GM04504 (cell line): ENCODE measurements at places on chromosomes 2 and 18.

GRCh38 chr2:128358941-128359731 lies 40.5 kb upstream of the HS6ST1 start:
- DNase-seq, result no peak

GRCh38 chr2:146992057-146992456 lies 852.8 kb upstream of the ACVR2A start:
- DNase-seq, result no peak

DNA sequence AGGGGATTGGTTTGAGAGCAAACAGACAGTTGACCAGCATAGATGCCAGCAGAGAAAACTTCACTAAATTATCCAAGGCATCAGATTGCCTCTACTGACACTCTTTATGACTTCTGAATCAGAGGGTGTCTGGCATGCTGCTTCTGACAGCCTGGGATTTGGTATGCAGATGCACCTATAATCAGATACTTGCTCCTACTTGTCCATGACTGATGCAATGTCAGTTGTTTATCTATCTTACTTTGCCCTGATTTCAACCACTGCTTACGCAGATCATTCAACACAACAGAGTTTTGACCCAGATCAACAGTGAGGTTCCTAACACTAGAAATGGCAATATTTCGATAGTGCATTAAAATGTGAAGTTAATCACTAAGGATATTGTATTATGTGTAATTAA lies 22.6 kb upstream of the CALCRL start:
- no peak for DNase-seq

- DNase-seq, result no peak
Measured at GRCh38 chr2:196086517-196087368, 18.1 kb upstream of the DNAH7 start.

GRCh38 chr2:75609937-75610508 lies 36.6 kb upstream of the MRPL19 start:
- no peak for DNase-seq

DNA sequence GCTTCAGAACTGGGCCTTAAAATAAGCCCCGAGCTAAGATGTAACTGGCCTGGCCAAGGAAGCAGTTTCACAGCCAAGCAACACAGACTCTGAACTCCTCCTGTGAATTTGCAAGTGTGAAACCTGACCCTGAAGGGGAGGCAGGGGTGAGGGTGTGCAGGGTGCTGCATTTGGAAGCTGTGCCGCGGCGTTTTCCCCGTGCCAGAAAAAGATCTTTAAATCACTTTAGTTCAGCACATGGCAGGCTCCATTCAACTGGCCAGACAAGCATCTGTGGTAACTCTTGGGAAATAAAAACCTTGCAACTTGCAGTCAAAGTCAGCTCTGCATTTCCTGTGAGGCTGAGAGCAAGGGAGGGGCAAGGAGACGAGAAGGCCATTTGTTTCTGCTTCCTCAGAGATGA lies 209.3 kb upstream of the SOX11 start:
- no peak for DNase-seq

DNA sequence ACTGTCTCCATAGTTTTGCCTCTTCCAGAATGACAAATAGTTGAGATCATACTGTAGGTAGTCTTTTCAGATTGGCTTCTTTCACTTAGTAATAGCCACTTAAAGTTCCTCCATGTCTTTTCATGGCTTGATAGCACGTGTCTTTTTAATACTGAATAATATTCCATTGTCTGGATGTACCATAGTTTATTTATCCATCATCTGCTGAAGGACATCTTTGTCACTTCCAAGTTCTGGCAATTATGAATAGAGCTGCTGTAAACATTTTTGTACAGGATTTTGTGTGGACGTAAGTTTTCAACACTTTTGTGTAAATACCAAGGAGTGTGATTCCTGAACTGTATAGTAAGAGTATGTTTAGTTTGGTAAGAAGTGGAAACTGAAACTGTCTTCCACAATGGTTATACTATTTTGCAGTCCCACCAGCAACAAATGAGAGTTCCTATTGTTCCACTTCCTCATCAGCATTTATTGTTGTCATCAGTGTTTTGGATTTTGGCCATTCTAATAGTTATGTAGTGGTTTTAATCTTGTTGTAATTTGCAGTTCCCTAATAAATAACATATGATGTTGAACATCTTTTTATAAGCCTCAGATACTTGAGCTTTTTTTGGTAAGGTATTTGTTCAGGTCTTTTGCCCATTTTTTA lies 18.9 kb downstream of the LTBP1 start:
- DNase-seq, result no peak
